ENCODE measurements at places on chromosomes 6 and 20.

- H3K4me1 ChIP-seq = peaks cover 38% of the 10 kb centered on the region
- H3K27ac ChIP-seq = no peak overlapping the region
- DNase-seq = no peak
- no peaks in the 10 kb centered on the region for H3K36me3 ChIP-seq
- H3K4me3 ChIP-seq = no peak overlapping the region
These were observed 148.7 kb upstream of the PHACTR3 start for GRCh38 chr20:59455402-59456341.

- H3K4me1 ChIP-seq = peaks cover 14% of the 10 kb centered on the region
- no peaks in the 10 kb centered on the region for H3K27me3 ChIP-seq
- H3K4me3 ChIP-seq = no peak overlapping the region
- H3K27ac ChIP-seq = no peak overlapping the region
- DNase-seq = no peak
These were observed 78.3 kb downstream of the STXBP5 start for GRCh38 chr6:147282566-147282959.

DNA sequence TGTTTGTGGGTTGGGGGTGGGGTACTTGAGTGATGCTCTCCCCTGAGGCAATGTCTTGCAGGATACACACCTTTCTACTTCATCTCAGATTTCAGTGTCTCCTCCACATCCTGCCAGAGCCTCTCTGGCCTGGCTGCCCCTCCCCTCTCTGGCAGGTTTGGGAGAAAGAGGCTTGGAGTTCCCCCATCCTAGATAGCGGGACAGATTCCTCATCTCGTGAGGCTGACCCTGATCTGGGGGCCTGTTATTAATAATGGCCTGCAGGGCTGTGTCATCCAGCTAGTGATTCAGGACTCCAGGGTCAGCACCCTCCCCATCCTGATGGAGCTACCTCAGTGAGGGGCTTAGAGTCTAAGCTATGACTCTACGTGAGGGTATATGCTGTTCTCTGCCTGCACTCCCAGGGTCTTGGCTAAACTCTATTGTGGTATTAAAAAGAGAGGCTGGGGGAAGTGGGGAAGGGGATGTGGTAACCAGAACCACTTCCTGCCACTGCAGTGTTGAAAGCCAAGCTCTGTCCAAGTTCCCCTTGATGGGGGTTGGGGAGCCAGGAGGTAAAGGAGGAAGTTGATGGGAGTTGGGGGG lies 3.7 kb upstream of the MMP9 start:
- H3K4me1 ChIP-seq = peaks cover 5% of the 10 kb centered on the region
- peaks cover 55% of the 10 kb centered on the region for H3K27me3 ChIP-seq
- H3K4me3 ChIP-seq = no peak overlapping the region
- no peak overlapping the region for H3K27ac ChIP-seq
- H3K36me3 ChIP-seq = no peaks in the 10 kb centered on the region

GRCh38 chr6:105194106-105194505 lies 14.3 kb upstream of the POPDC3 start:
- no peaks in the 10 kb centered on the region for H3K36me3 ChIP-seq
- H3K4me1 ChIP-seq = peaks cover 14% of the 10 kb centered on the region
- no peaks in the 10 kb centered on the region for H3K27me3 ChIP-seq
- DNase-seq = no peak

DNA sequence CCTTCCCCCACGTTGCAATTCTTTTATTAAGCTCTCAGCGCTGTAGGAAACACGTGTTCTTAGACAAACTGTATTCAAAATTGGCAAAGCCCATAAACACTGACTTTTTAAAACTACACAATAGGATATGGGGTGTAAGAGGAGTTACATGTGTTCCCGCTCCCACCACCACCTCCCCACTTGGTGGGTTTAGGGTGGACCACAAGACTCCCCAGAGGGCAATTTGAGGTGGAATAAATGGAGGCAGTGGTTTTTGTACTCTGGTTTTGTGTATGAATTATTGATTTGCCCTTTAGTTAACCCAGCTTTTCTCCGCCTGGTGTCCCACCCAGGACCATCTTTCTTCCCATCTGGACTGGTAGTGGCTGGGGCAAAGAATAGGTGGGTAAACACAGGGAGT lies 3.7 kb downstream of the UQCC2 start:
- no peak overlapping the region for H3K27ac ChIP-seq
- H3K4me3 ChIP-seq = no peak overlapping the region
- no peak for DNase-seq
- peaks cover 38% of the 10 kb centered on the region for H3K4me1 ChIP-seq
- no peaks in the 10 kb centered on the region for H3K27me3 ChIP-seq

- H3K4me1 ChIP-seq = peaks cover 11% of the 10 kb centered on the region
- no peak overlapping the region for H3K4me3 ChIP-seq
- DNase-seq = no peak
- no peak overlapping the region for H3K27ac ChIP-seq
These were observed 343.6 kb upstream of the SASH1 start for GRCh38 chr6:147999001-147999540.

GRCh38 chr6:87904011-87904410 lies 143.6 kb upstream of the SPACA1 start:
- no peak for DNase-seq
- H3K27me3 ChIP-seq = no peaks in the 10 kb centered on the region
- no peak overlapping the region for H3K27ac ChIP-seq
- peak overlapping the region; percentile 43 for H3K4me3 ChIP-seq
- peaks cover 40% of the 10 kb centered on the region for H3K4me1 ChIP-seq

GRCh38 chr6:2658788-2659187 lies 91.9 kb downstream of the MYLK4 start:
- H3K4me3 ChIP-seq = no peak overlapping the region
- H3K27ac ChIP-seq = no peak overlapping the region
- no peaks in the 10 kb centered on the region for H3K4me1 ChIP-seq
- no peaks in the 10 kb centered on the region for H3K36me3 ChIP-seq

GRCh38 chr6:82385102-82385501 lies 21.5 kb downstream of the TPBG start:
- H3K36me3 ChIP-seq = no peaks in the 10 kb centered on the region
- H3K27me3 ChIP-seq = peaks cover 8% of the 10 kb centered on the region
- DNase-seq = no peak
- H3K4me3 ChIP-seq = no peak overlapping the region
- H3K27ac ChIP-seq = no peak overlapping the region
- H3K4me1 ChIP-seq = peaks cover 19% of the 10 kb centered on the region

DNA sequence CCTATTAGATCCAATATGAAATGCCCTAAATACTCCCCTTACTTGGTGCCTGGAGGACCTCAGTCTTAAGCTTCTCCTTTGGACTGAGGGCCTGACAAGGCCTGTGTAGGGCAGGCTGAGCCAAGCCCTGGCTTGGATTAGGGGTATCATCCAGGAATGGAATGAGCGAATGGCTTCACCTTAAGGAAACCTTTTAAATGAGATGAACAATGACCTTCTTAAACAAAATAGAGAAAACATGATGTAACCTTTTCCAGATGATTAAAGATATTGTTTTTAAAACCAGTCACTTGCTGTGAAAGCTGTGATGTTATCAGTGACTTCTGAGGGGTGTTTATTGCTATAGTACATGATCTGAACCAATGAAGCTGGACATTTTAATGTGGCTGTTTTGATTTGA lies 55.5 kb downstream of the TRAF3IP2 start:
- H3K36me3 ChIP-seq = no peaks in the 10 kb centered on the region
- H3K27me3 ChIP-seq = no peaks in the 10 kb centered on the region
- H3K4me3 ChIP-seq = peak overlapping the region; percentile 65
- peaks cover 60% of the 10 kb centered on the region for H3K4me1 ChIP-seq
- peak overlapping the region; percentile 92 for H3K27ac ChIP-seq

GRCh38 chr20:35561268-35561667 lies 19.4 kb downstream of the ERGIC3 start:
- H3K36me3 ChIP-seq = peaks cover 9% of the 10 kb centered on the region
- no peak overlapping the region for H3K4me3 ChIP-seq
- H3K27me3 ChIP-seq = no peaks in the 10 kb centered on the region
- H3K4me1 ChIP-seq = no peaks in the 10 kb centered on the region
- H3K27ac ChIP-seq = no peak overlapping the region
- DNase-seq = no peak

GRCh38 chr6:16749516-16750485 lies 11.5 kb downstream of the ATXN1 start:
- DNase-seq = no peak
- H3K36me3 ChIP-seq = peaks cover 23% of the 10 kb centered on the region
- H3K27me3 ChIP-seq = no peaks in the 10 kb centered on the region

GRCh38 chr20:35311409-35311808 lies 19.2 kb upstream of the FAM83C start:
- no peak overlapping the region for H3K4me3 ChIP-seq
- no peak for DNase-seq
- no peak overlapping the region for H3K27ac ChIP-seq
- peaks cover 17% of the 10 kb centered on the region for H3K4me1 ChIP-seq
- H3K36me3 ChIP-seq = peaks cover 19% of the 10 kb centered on the region

GRCh38 chr20:1184638-1185315 lies at the start of gene TMEM74B:
TMEM74B (minus strand) TSS chr20:1184981; CDS start chr20:1183801, 1,180 bp downstream.
- DNase-seq = no peak
- peak within 1 kb of the TSS; percentile 85 for H3K4me3 ChIP-seq
- peaks cover 47% of the 10 kb centered on the region for H3K27me3 ChIP-seq
- H3K4me1 ChIP-seq = no peaks in the 10 kb centered on the region

- no peaks in the 10 kb centered on the region for H3K27me3 ChIP-seq
- H3K4me1 ChIP-seq = peaks cover 10% of the 10 kb centered on the region
- no peak for DNase-seq
These were observed 168.2 kb downstream of the DLL1 start for GRCh38 chr6:170122651-170123050.

DNA sequence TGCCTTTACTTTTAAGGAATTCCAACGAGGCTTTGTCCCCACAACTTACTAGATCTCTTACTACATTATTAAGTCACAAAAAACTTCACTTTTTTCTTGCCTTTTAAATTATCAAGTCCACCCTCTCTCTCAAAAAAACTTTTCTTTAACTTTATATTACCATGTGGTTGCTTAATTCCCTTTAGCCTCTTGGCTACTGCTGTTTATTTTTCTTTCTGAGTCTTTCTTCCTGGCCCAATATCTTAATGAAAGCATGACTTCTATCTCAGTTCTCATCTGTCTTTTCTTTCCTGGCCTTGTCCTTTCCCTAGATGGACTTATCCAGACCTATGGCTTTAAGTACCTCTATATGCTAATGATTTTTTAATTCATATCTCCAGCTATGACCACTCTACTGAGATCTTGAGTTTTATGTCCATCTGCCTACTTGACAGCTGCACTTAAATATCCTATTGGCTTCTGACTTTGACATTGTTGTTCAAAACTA lies 710.5 kb downstream of the RFPL4B start:
- H3K27me3 ChIP-seq = no peaks in the 10 kb centered on the region
- DNase-seq = no peak
- no peak overlapping the region for H3K27ac ChIP-seq
- no peaks in the 10 kb centered on the region for H3K36me3 ChIP-seq
- no peaks in the 10 kb centered on the region for H3K4me1 ChIP-seq
- H3K4me3 ChIP-seq = no peak overlapping the region

DNA sequence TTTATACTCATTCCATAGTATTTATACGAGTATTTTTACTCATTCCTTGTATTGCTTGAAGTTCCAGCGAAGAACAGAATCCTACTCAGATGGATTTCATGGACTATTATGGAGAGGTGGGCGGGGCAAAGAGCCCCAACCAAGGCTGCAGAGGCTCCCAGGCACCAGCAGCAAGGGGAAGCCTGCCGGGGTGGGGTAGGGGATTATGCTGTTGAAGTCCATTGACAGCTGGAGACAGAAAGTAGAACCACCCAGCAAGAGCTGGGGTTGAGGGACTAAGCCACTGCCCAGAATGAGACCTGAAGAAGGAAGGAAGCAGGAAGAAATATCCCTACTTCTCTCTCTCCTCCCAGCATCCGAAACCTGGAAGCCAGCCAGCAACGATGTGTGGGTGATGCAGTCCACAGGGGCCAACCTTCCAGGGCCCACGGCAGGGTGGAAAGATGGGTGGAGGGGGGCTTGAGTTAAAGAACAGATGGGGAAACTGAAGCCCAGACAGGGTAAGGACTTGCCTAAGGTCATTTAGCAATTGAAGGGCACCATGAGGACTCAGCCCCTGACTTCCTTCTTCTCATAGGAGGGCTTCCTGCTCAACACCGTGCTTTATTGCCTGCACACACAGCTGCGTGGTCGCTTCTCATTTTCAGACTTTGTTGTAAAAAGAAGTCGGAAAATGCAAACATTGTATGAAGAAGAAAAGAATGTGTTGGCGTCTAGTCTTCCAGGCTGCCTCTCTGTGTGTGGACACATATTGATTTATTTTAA lies 18.3 kb upstream of the GTSF1L start:
- H3K4me3 ChIP-seq = no peak overlapping the region
- peaks cover 23% of the 10 kb centered on the region for H3K27me3 ChIP-seq
- no peaks in the 10 kb centered on the region for H3K4me1 ChIP-seq
- no peak overlapping the region for H3K27ac ChIP-seq

GRCh38 chr6:105402090-105402938 lies 568 bp downstream of the PREP start:
- peak overlapping the region; percentile 92 for H3K4me3 ChIP-seq
- peaks cover 42% of the 10 kb centered on the region for H3K4me1 ChIP-seq
- no peak for DNase-seq
- H3K36me3 ChIP-seq = no peaks in the 10 kb centered on the region
- H3K27ac ChIP-seq = peak overlapping the region; percentile 77
- H3K27me3 ChIP-seq = peaks cover 2% of the 10 kb centered on the region

- no peak overlapping the region for H3K4me3 ChIP-seq
- peak overlapping the region; percentile 3 for H3K27ac ChIP-seq
- no peak for DNase-seq
- H3K36me3 ChIP-seq = peaks cover 16% of the 10 kb centered on the region
These were observed 63.2 kb downstream of the PKIB start for GRCh38 chr6:122673343-122673961.

DNA sequence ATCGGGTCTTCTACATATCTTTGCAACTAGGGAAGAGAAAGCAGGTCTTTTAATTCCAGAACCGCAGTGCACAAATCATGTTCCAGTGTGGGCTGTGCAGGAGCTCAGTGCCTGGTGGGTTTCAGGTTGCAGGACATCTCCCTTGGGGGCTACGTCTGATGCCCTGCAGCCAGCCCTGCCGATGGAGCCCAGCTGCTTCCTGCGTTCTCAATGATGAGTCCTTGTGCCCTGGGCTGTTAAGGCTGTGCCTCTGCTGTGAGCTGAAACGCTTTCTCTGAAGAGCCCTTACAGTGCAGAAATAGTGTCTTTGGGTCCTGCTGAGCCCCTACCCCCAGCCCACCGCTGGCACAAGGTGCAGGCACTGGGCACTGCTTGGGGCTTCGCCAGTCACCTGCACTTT lies 192.9 kb downstream of the SYNDIG1 start:
- H3K27me3 ChIP-seq = peaks cover 12% of the 10 kb centered on the region
- H3K27ac ChIP-seq = no peak overlapping the region
- no peak overlapping the region for H3K4me3 ChIP-seq
- DNase-seq = no peak

DNA sequence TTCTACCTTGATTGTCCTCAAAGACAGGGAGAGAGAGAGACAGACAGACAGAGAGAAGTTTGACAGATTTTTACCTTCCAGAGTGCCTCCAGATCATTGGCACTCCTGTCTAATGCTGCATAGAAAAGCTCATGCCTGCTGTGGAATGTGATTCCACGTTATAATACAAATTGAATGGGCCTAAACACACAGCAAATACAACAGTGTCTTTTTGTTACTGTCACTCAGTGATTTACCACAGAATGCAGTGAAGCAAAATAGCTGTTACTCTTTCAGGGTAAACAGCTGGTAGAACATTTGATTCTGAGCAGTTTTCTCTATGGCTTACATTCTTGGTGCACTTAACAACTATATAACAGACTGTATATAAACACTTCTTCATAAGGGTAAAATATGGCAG lies 558.7 kb downstream of the LMBRD1 start:
- peaks cover 2% of the 10 kb centered on the region for H3K27me3 ChIP-seq
- no peak overlapping the region for H3K4me3 ChIP-seq
- H3K27ac ChIP-seq = no peak overlapping the region
- peaks cover 3% of the 10 kb centered on the region for H3K4me1 ChIP-seq

GRCh38 chr6:151014404-151015100 lies 149.1 kb downstream of the MTHFD1L start:
- H3K4me1 ChIP-seq = peaks cover 20% of the 10 kb centered on the region
- H3K4me3 ChIP-seq = no peak overlapping the region
- DNase-seq = peak; percentile 75

Measured in type B pancreatic cell (in vitro differentiated cells).